ENCODE measurements at places on chromosomes 16 and 17. TPM values are rescaled to one million over a fixed set of nuclear protein-coding genes. Genes with fewer than 3 reads are reported as not detected.

The ZNF624 gene
- 2.3 TPM for total RNA-seq

The HOXB9 gene
- total RNA-seq = 26.0 TPM

The SLC2A4 gene
- total RNA-seq = 0.20 TPM

The CLEC18B gene
- 1.3 TPM for total RNA-seq

The SLC6A2 gene
- total RNA-seq = not detected

The ACSF2 gene
- total RNA-seq = 148 TPM

The C1QBP gene
- total RNA-seq = 124 TPM

The OTOP3 gene
- not detected for total RNA-seq

The SP2 gene
- 22.4 TPM for total RNA-seq

The CES1 gene
- 0.86 TPM for total RNA-seq

- H3K27ac ChIP-seq = no peak overlapping the region
- no peaks in the 10 kb centered on the region for H3K36me3 ChIP-seq
- peaks cover 11% of the 10 kb centered on the region for H3K4me1 ChIP-seq
- H3K4me3 ChIP-seq = no peak overlapping the region
- DNase-seq = no peak
These were observed 2.5 kb upstream of the SLC13A2 start for GRCh38 chr17:28470914-28471366.

- no peaks in the 10 kb centered on the region for H3K36me3 ChIP-seq
- no peak overlapping the region for H3K4me3 ChIP-seq
- DNase-seq = no peak
- H3K27me3 ChIP-seq = no peaks in the 10 kb centered on the region
These were observed 547.0 kb downstream of the MAF start for GRCh38 chr16:79053577-79053976.

DNA sequence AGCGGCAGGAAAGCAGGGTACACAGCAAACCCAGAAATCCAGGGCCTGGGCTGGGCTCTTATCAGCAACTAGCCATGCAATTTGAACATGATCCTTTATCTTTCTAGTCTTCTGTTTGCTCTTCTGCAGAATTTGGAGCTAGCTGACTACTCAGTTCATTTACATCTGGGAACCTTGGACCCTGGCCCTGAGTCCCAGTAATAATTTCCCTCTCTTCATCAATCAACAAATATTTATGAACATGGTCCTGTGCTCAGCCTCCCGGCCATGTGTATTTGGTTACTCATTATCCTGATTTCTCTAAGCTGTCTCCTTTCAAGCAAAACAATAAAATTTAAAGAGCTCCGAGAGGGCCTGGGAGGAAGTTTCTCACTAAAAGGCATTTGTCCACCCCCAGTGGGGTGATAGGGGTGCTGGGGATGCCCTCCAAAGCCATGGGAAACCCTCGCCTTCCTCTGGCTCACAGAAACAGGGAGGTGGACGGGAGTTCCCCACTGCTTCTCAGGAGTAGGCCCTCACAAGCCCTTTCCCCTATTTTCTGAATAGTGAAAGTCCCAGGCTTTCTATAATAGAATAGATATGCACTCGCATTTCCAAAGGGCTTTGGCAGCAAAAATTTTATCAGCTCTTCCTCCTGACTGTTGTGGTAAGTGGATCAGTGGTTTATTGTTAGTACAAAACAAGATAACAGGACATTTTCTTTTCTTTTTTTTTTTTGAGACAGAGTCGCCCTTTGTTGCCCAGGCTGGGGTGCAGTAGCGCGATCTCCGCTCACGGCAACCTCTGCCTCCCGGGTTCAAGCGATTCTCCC is 6.9 kb upstream of the WDR59 start:
- H3K27ac ChIP-seq = no peak overlapping the region
- peaks cover 14% of the 10 kb centered on the region for H3K27me3 ChIP-seq
- no peak for DNase-seq

- H3K27me3 ChIP-seq = no peaks in the 10 kb centered on the region
- H3K36me3 ChIP-seq = no peaks in the 10 kb centered on the region
- H3K4me3 ChIP-seq = no peak overlapping the region
These were observed 8.6 kb downstream of the TBC1D26 start for GRCh38 chr17:15740570-15741120.

- no peak overlapping the region for H3K27ac ChIP-seq
- H3K4me3 ChIP-seq = no peak overlapping the region
- peaks cover 67% of the 10 kb centered on the region for H3K36me3 ChIP-seq
- H3K4me1 ChIP-seq = no peaks in the 10 kb centered on the region
- no peaks in the 10 kb centered on the region for H3K27me3 ChIP-seq
These were observed 9.6 kb downstream of the CDK5RAP3 start for GRCh38 chr17:47980541-47980940.

GRCh38 chr16:82016964-82017363 is 5.7 kb upstream of the SDR42E1 start:
- H3K36me3 ChIP-seq = no peaks in the 10 kb centered on the region
- no peak overlapping the region for H3K27ac ChIP-seq
- H3K4me3 ChIP-seq = no peak overlapping the region
- H3K27me3 ChIP-seq = peaks cover 20% of the 10 kb centered on the region
- DNase-seq = no peak

DNA sequence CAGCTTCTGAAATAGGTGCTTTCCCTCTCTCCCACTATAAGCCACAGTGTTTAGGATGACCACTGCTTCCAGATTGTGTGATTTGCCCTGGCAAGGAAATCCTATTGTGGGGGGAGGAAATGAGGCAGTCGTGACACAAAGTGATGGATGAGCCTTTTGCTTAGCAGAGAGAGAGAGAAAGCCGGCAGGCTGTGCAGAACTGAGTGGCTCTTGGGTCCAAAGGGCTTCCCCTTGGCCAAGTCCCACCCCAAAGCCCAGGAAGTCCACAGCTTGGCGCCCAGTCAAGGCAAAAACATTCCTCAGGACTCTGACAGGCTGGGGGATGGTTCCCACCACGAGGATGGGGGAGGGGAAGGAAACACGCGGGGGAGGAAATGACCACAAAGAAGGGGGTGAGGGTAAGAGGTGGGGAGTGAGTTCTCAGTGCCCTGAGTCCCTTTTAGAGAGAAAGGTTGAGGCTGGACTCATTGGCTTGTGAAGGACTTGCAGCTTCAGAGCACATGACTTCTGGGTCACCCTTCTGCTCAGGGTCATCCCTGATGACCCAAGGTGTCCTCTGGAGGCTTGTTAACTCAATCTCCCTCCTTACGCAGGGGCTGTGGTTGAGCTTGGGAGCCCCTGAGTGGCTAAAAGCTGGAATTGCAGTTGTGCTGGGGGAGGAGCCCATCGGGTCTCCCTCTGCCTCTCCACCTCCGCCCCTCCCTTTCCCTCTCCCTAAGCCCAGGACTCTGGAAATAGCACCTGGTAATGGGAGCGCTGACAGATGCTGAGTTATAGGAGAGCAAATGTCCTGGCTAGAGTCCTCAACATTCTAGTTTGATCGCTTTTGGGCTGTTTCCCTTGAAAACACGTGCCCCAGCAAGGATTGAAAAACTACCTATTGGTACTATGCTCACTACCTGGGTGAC is 10.3 kb upstream of the MSL1 start:
- H3K27me3 ChIP-seq = no peaks in the 10 kb centered on the region
- H3K36me3 ChIP-seq = peaks cover 50% of the 10 kb centered on the region
- peaks cover 70% of the 10 kb centered on the region for H3K4me1 ChIP-seq
- peak overlapping the region; percentile 13 for H3K4me3 ChIP-seq

- no peaks in the 10 kb centered on the region for H3K27me3 ChIP-seq
- no peak overlapping the region for H3K27ac ChIP-seq
- DNase-seq = no peak
- H3K36me3 ChIP-seq = no peaks in the 10 kb centered on the region
These were observed 97.7 kb downstream of the ZNF18 start for GRCh38 chr17:11899537-11899942.

- no peak for DNase-seq
- H3K27me3 ChIP-seq = peaks cover 79% of the 10 kb centered on the region
- H3K4me1 ChIP-seq = no peaks in the 10 kb centered on the region
These were observed 55.5 kb upstream of the CPHXL start for GRCh38 chr16:75781683-75782343.

- H3K4me1 ChIP-seq = no peaks in the 10 kb centered on the region
- peaks cover 15% of the 10 kb centered on the region for H3K27me3 ChIP-seq
- no peak overlapping the region for H3K27ac ChIP-seq
- H3K36me3 ChIP-seq = no peaks in the 10 kb centered on the region
These were observed 10.8 kb downstream of the TMEM235 start for GRCh38 chr17:78242024-78242742.

DNA sequence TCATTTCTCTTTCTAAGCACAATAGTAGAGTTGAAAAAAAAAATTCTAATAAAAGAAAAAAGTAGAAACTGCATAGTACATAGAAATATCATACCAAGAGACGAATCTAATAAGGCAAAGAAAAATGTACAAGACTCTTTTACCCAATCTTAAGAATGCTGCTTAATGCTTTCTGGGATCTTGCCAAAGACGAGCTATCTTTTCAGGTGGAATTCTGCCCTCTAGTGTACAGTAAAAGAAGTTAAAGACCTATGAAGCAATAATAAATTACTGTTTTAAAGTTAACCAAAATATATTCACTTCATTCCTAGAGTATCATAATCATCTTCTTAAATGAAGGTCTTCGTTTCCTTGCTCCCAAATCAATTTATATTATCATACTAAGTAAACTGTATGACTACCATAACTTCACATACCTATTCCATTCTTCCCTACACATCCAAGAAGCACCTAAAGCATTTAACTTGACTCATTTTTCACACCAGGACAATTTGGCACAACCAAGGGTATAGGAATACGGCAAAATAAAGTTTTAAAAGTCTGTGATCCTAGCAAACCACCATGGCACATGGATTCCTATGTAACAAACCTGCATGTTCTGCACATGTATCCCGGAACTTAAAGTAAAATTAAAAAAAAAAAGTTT is 47.7 kb downstream of the CFDP1 start:
- peaks cover 9% of the 10 kb centered on the region for H3K4me1 ChIP-seq
- no peak for DNase-seq
- H3K4me3 ChIP-seq = no peak overlapping the region
- no peaks in the 10 kb centered on the region for H3K27me3 ChIP-seq
- H3K27ac ChIP-seq = no peak overlapping the region
- H3K36me3 ChIP-seq = peaks cover 10% of the 10 kb centered on the region

GRCh38 chr17:1916963-1917715 is 87.3 kb downstream of the RPA1 start:
- peaks cover 53% of the 10 kb centered on the region for H3K27me3 ChIP-seq
- H3K4me1 ChIP-seq = no peaks in the 10 kb centered on the region
- no peaks in the 10 kb centered on the region for H3K36me3 ChIP-seq

GRCh38 chr16:27721531-27722181 is 171.7 kb downstream of the KATNIP start:
- H3K36me3 ChIP-seq = peaks cover 5% of the 10 kb centered on the region
- no peak overlapping the region for H3K27ac ChIP-seq
- H3K4me1 ChIP-seq = peaks cover 14% of the 10 kb centered on the region

- H3K27me3 ChIP-seq = no peaks in the 10 kb centered on the region
- H3K4me1 ChIP-seq = peaks cover 32% of the 10 kb centered on the region
- peak; percentile 46 for DNase-seq
- H3K36me3 ChIP-seq = peaks cover 45% of the 10 kb centered on the region
- H3K4me3 ChIP-seq = no peak overlapping the region
These were observed 67.3 kb upstream of the PLCG2 start for GRCh38 chr16:81711657-81712319.

DNA sequence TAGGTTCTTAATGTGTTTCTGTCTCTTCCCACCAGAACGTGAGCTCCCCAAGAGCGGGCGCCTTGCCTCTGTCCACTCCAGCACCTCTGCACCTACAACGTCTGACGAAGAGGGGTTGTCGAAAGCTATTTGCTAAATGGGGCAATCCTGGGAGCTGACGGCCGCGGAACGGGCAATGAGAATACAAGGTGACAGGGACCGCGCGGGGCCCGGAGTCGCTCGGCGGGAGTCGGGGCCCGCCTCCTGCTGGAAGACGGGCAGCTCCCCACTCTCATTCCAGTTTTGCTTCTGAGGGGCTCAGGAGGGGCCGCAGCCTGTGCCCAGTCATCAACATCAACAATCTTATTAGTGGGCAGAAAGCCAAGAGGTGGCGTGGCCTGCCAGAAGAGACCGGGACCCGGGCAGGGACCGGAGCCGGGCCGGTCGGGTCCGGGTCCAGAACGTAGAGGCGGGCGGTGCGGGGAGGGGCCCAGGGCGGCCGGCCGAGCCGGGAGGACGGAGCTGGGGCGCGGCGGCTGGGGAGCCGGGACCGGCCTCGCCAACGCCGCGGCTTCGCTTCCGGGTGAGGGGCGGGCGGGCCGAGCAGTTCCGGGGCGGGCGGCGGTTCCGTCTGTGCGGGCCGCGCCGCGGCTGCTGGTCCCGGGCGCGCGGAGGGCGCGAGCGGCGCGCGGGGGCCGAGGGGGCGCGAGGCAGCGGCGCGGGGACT is at the start of gene MOSMO:
Gene MOSMO, plus strand, starts transcription at position 603 of the 706 bp plus-strand sequence. CDS start 191 bp downstream, outside the sequence.
- peaks cover 37% of the 10 kb centered on the region for H3K4me1 ChIP-seq
- peak within 1 kb of the TSS; percentile 66 for H3K27ac ChIP-seq
- H3K36me3 ChIP-seq = peaks cover 23% of the 10 kb centered on the region

GRCh38 chr17:67666710-67667109 is 51.0 kb upstream of the NOL11 start:
- H3K4me1 ChIP-seq = no peaks in the 10 kb centered on the region
- DNase-seq = no peak
- no peak overlapping the region for H3K4me3 ChIP-seq
- H3K27me3 ChIP-seq = no peaks in the 10 kb centered on the region
- no peaks in the 10 kb centered on the region for H3K36me3 ChIP-seq

- no peaks in the 10 kb centered on the region for H3K4me1 ChIP-seq
- no peak overlapping the region for H3K4me3 ChIP-seq
- no peaks in the 10 kb centered on the region for H3K36me3 ChIP-seq
These were observed 88.8 kb downstream of the MRM1 start for GRCh38 chr17:36690190-36690589.

DNA sequence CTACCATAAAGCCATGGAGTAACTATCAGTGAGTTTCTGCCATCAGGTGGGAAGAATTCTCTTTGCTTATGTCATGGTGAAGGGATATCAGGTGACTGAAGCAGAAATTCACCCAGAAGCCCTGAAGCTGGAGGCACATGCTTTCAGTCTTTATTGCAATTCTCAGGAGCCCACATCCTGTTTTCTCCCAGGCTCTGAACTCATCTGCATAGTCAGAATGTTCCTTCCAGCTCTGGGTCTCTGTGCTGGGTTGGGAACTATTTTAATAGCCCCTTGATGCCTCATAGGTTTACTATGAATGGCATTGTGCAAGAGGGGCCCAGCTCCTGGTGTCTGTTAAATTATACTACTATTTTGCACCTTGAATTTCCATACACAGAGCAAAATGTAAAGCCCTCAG is 198.4 kb upstream of the SOX9 start:
- H3K36me3 ChIP-seq = no peaks in the 10 kb centered on the region
- H3K4me1 ChIP-seq = peaks cover 16% of the 10 kb centered on the region
- DNase-seq = no peak

GRCh38 chr16:13892301-13892700 is 27.7 kb upstream of the ERCC4 start:
- H3K27me3 ChIP-seq = peaks cover 73% of the 10 kb centered on the region

- no peak overlapping the region for H3K4me3 ChIP-seq
- no peak overlapping the region for H3K27ac ChIP-seq
- no peak for DNase-seq
- peaks cover 9% of the 10 kb centered on the region for H3K4me1 ChIP-seq
These were observed 26.4 kb downstream of the KIFC3 start for GRCh38 chr16:57775661-57776469.

Data from Calu3 (cell line).